ENCODE measurements at places on chromosomes 2 and 18. TPM values are rescaled to one million over a fixed set of nuclear protein-coding genes. Genes with fewer than 3 reads are reported as not detected.
A peak's percentile ranks its signal among the peaks of the same experiment; 100 is the strongest.

Gene XDH
- total RNA-seq, result not detected

Gene CCL20
- not detected for total RNA-seq

Gene KIF5C
- 14.2 TPM for total RNA-seq

Gene CWC22
- total RNA-seq, result 23.0 TPM

DNA sequence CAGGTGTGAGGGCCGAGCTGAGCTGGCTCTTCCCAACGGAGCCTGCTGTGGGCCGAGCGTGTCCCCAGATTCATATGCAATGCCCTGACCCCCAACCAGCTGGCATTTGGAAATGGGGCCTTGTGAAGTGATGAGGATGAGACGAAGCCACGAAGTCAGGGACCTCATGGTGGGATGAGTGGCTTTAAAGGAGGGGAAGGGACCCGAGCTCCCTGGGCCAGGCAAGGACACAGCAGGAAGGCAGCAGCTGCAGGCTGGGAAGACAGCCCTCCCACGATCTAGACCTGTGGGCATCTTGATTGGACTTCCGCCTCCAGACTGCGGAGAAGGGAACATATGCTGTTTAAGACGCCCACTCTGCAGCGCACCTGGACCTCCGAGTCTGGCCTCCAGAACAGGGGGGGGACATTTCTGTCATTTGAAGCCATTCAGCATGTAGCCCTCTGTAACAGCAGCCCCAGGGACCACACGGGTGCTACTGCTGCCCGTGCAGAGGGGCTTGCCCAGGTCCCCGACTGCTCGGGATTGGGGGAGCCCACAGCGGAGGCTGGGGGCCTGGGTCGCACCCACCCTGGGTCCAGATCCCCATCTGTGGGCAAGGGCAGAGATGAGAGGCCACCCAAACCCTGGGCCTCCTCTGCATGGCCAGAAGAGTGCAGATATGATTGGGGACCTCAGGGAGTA, 27.2 kb downstream of the KIF1A start:
- DNase-seq, result peak; percentile 15

DNA sequence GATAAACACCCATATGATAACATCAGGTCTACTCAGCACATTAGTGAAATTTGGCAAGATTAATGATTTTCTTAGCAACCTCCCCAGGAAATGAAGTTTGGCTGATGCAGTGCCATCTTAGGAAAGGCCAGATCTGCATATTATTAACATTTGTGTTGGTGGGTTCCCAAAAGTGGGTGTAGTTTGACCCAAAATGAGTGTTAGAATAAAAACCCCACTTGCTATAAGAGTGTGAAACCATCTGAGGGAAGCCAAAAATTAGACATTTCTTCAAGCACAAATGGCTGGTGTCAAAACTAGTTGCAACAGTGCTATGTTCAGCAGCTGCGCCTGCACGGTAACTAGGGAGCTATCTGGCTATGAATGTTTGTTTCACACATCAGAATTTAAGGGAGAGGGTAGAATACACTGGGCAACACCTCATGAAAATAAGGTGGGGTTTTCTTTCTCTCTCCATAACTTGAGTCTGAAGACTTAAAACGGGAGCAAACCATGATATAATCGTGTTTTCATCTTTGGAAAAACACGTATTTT, 15.9 kb upstream of the CSRNP3 start:
- DNase-seq, result no peak

GRCh38 chr2:177872286-177872685, 200.3 kb downstream of the PDE11A start:
- no peak for DNase-seq

- DNase-seq, result no peak
Measured at GRCh38 chr18:78487649-78488048, 492.0 kb upstream of the SALL3 start.

DNA sequence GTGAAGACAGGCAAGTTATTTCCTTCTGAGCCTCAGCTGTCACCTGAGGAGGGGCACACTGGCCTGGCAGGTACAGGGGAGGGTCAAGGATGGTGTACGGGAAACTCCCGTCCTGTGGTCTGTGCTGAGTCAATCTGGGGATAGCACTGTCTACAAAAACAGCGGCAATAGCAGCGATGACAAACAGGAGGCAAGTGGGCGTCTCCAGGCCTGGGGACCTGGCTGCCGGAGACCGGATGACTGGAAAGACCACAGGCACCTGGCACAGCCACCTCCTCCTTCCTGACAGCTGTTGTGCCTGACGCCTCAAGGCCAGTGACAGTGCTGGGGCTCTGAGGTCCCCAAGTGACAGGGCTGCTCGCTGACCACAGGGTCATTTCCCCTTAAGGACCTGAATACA, 202.1 kb upstream of the HS6ST1 start:
- no peak for DNase-seq

DNA sequence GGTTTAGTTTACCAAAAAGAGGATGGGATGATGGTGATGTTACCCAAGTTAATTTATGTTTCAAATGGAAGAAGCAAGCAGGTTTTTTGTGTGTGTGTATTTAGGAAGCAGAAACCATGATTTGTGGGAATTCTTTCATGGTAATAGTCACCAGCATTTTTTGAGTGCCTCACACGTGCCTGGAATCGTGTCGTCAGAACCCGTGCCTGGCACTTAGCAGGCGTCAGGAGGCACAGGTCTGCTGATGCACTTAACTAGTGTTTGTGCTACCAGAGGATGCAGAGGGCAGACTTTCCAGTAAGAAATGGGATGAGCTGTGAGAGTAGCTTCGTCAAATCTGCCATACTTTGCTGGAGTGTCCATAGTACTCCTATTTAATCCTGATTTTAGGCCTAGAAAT, 41.1 kb downstream of the LYPD6 start:
- DNase-seq, result no peak

DNA sequence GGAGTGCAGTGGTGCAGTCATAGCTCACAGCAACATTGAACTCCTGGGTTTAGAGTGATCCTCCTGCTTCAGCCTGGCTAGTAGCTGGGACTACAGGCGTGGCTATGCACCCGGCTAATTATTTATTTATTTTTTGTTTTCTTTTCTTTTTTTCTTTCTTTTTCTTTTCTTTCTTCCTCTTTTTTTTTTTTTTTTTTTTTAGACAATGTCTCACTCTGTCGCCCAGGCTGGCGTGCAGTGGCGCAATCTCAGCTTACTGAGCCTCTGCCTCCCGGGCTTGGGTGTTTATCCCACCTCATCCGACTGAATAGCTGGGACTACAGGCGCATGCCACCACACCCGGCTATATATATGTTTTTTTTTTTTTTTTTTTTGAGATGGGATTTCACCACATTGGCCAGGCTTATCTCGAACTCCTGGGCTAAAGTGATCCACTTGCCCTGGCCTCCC, 1.4 kb upstream of the ANXA4 start:
- DNase-seq, result no peak

DNA sequence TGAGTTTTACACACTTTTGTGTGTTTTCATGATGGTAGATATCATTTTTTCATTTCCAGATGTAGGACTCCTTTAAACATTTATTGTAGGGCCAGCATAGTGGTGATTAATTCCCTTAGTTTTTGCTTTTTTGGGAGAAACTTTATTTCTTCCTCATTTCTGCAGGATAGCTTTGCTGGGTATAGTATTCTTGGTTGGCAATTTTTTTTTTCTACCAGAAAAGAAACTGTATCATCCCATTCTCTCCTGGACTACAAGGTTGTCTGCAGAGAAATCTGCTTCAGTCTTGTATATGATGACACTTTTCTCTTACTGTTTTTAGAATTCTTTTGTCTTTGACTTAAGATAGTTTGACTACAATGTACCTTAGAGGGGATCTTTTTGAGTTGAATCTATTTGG, 37.8 kb upstream of the RHOB start:
- no peak for DNase-seq

DNA sequence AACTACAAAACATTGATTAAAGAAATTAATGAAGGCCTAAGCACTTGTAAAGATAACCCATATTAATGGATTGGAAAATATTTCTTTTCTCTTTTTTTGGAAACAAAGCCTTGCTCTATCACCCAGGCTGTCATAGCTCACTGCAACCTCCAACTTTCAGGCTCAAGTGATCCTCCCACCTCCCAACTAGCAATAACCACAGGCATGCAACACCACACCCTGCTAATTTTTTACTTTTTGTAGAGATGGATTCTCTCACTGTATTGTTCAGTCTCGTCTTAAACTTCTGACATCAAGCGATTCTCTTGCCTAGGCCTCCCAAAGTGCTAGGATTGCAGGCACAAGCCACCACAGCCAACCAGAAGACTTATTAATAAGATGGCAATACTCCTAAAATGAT, 73.4 kb upstream of the NDUFV2 start:
- no peak for DNase-seq

- DNase-seq, result no peak
Measured at GRCh38 chr18:62942578-62942977, 227.2 kb downstream of the PHLPP1 start.

DNA sequence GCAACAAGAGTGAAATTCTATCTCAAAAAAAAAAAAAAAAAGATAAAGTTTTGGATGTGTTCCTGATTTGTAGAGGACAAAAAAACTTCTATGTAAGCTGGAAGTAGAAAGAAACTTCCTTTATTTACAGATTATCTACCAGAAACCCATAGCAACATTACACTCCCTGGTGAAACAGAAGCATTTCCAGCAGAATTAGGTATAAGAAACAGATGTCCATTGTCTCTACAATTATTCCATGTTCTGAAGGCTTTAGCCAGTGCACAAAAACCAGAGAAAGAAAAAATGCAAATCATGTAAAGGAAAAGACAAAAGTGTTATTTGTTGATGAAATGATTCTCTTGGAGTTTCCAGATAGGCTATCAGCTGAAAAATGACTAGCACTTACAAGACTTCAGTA, 4.9 kb downstream of the TUBB6 start:
- no peak for DNase-seq
